HFFc6 (cell line): ENCODE measurements at places on chromosomes 12 and 14.
A peak's percentile ranks its signal among the peaks of the same experiment; 100 is the strongest.

- H3K36me3 ChIP-seq: peaks cover 4% of the 10 kb centered on the region; the same call in 1 of the 2 replicates
- H3K27ac ChIP-seq: peak overlapping the region; percentile 80
- peak; percentile 94 for DNase-seq
- H3K4me1 ChIP-seq: peaks cover 79% of the 10 kb centered on the region
Measured at GRCh38 chr12:12804432-12804886, 8.7 kb upstream of the DDX47 start.

DNA sequence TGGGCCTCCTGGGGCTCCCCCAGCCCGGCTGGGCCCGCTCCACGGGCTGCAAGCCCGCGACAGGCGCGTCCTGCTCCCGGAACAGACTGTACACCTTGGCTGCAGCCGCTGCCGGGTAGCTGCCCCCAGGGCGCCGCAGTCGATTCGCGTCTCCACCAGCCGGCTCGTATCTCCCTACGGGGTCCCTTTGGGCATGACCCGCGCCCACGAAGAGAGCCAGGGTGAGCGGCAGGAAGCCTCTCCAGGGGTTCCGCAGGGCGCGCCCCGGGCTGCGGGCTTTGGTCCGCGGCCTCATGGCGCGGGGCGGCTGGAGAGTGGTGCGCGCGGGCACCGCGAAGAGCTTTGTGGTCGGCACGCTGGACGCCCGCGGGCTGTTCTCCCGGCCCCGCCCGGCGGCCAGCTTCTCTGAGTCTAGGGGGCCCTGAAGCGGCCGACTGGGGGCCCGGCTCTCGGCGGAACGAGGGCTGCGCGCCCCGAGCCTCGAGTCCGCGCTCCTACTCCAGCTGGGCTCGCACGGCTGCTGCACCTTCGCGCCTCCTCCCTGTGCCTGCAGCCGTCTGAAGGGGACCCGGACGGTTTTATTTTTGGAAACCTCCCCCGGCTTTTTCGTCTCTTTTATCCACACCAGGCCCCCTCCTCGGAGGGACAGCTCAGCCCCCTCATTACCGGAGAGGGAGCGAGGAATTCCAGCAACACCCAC is at the start of gene LTBP2:
LTBP2 (minus strand) TSS at position 588 of the 700 bp plus-strand sequence; CDS start at position 295, 293 bp downstream.
- H3K36me3 ChIP-seq: peaks cover 5% of the 10 kb centered on the region; the same call in 1 of the 2 replicates
- H3K27ac ChIP-seq: peak within 1 kb of the TSS; percentile 66
- no peak for DNase-seq
- H3K4me3 ChIP-seq: peak within 1 kb of the TSS; percentile 87
- H3K27me3 ChIP-seq: no peaks in the 10 kb centered on the region
- peaks cover 70% of the 10 kb centered on the region for H3K4me1 ChIP-seq

- H3K4me1 ChIP-seq: peaks cover 52% of the 10 kb centered on the region
- H3K27ac ChIP-seq: peak overlapping the region; percentile 94
- peaks cover 4% of the 10 kb centered on the region for H3K27me3 ChIP-seq
- peak overlapping the region; percentile 56 for H3K4me3 ChIP-seq
- peak; percentile 95 for DNase-seq
Measured at GRCh38 chr12:24909667-24910066, 39.2 kb downstream of the BCAT1 start.

- no peak overlapping the region for H3K4me3 ChIP-seq
- H3K4me1 ChIP-seq: peaks cover 55% of the 10 kb centered on the region
- H3K36me3 ChIP-seq: peaks cover 15% of the 10 kb centered on the region
Measured at GRCh38 chr14:101820283-101820798, 58.8 kb downstream of the PPP2R5C start.

GRCh38 chr12:65810036-65810435 is 14.2 kb upstream of the HMGA2 start:
- H3K27ac ChIP-seq: peak overlapping the region; percentile 51
- no peaks in the 10 kb centered on the region for H3K27me3 ChIP-seq
- H3K4me1 ChIP-seq: peaks cover 48% of the 10 kb centered on the region
- peaks cover 37% of the 10 kb centered on the region for H3K36me3 ChIP-seq
- peak; percentile 47 for DNase-seq
- no peak overlapping the region for H3K4me3 ChIP-seq

- no peak overlapping the region for H3K27ac ChIP-seq
- H3K4me3 ChIP-seq: no peak overlapping the region
- no peaks in the 10 kb centered on the region for H3K4me1 ChIP-seq
- no peaks in the 10 kb centered on the region for H3K27me3 ChIP-seq
- no peak for DNase-seq
Measured at GRCh38 chr12:108430245-108430644, 84.8 kb upstream of the FICD start.

DNA sequence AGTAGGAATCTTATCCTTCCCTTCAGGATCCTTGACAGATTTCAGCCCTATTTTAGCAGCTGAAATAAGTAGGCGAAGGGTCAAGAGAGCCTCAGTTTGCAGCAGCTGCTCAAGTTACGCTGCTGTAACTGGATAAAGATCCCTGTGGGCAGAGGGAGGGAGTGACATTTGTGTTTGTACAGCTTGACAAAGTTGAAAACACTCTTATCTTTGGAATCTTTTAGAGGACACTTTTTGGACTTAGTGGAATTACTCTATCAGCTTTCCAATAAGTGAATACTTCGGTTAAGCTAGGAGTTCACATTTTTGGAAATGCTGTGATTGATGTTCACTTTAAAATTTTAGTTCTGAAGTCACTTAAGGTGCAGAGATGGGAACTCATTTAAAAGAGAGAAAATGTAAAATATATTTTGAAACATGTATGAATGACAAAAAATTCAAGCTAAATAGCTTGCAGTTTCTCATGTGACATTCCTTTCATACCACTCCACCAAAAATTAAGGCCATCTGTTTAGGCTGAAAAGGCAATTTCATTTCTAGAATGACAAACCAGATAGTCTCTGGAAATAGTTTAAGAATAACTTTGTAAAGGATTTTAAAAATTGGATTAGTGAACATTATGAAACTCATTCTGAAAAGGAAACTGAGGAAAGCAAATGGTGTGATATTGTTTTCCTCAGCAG is 55.2 kb downstream of the SLC38A4 start:
- H3K4me1 ChIP-seq: peaks cover 66% of the 10 kb centered on the region
- DNase-seq: peak; percentile 25
- H3K36me3 ChIP-seq: peaks cover 13% of the 10 kb centered on the region
- peak overlapping the region; percentile 81 for H3K27ac ChIP-seq
- H3K4me3 ChIP-seq: peak overlapping the region; percentile 80
- H3K27me3 ChIP-seq: no peaks in the 10 kb centered on the region; the same call in 1 of the 2 replicates

DNA sequence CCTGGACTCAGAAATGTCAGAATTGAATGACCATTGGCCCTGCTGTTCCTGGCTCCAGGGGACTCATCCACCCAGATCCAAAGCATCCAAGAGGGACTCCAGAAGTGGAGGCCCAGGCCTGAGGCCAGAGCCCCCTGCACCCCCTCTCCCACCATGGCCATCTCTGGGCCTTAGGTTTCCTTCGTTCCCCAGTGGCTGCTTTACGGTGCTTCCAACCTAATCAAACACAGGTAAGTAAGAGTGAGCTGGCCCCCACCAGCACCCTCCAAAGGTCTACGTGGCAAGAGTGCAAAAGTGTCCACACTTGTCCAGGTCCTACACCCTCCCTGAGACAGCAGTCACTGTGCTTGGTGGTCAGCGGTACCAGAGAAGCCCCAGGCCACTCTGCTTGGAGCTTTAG is 139.0 kb downstream of the DPF3 start:
- H3K4me3 ChIP-seq: no peak overlapping the region
- DNase-seq: no peak
- peaks cover 31% of the 10 kb centered on the region for H3K36me3 ChIP-seq
- H3K27ac ChIP-seq: no peak overlapping the region
- no peaks in the 10 kb centered on the region for H3K27me3 ChIP-seq

DNA sequence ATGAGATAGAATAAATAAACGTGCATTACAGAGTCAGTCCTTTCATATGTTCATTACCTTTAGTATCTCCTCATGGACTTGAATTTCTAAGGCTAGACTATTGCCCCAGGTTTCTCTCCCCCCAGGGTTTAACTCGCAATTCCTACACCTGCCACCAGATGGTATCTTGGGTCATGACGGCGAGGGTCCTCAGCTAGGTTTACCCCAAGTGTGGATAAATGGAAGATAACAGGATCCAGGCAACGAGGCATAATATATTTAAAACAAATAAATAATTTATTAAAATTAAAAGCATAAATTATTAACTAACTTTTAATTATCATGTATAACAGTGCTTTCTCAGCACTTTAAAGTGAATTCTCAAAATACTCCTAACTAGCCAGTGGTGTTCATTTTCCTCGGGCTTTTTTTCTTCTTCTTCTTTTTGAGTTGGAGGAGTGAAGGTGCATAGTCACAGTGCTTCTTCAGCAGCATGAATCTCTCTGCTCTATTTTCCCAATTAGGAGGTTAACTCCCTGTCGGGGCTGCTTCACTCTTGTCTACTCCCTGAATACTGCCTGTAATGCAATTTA is 243.5 kb upstream of the CAND1 start:
- H3K27ac ChIP-seq: no peak overlapping the region
- H3K4me3 ChIP-seq: no peak overlapping the region
- H3K4me1 ChIP-seq: no peaks in the 10 kb centered on the region
- H3K36me3 ChIP-seq: no peaks in the 10 kb centered on the region
- DNase-seq: no peak

DNA sequence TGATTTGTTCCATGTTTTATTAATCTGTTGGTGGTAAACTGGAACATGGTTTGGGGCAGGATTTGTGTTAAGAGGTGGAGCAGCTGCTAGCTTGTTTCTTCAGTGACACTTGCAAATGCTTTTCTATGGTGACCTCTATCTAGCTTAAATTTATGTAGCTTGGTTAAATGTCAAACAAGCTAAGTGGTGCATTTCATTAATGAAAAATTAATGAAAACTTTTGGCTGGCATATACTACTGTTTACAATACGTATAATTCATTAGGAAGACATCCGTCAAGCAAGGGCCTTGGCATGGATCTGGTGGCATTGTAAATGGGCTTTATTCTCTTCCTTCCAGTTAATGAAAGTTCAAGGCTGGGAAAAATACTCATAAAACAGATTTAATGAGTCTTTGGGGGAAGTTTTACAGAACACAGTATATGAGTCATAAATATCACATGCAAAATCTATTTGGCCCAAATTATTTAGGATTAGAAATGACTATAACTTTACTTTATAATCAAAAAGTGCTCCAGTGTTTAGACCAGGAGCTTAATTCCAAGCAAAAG is 807.7 kb upstream of the SEL1L start:
- H3K27me3 ChIP-seq: no peaks in the 10 kb centered on the region
- H3K4me1 ChIP-seq: no peaks in the 10 kb centered on the region
- no peak overlapping the region for H3K27ac ChIP-seq
- no peaks in the 10 kb centered on the region for H3K36me3 ChIP-seq
- DNase-seq: no peak
